T47D (cell line): ENCODE measurements at places on chromosomes 5 and 9.

- DNase-seq, result no peak
These were observed 4.5 kb upstream of the CDK7 start for GRCh38 chr5:69230181-69230580.

DNA sequence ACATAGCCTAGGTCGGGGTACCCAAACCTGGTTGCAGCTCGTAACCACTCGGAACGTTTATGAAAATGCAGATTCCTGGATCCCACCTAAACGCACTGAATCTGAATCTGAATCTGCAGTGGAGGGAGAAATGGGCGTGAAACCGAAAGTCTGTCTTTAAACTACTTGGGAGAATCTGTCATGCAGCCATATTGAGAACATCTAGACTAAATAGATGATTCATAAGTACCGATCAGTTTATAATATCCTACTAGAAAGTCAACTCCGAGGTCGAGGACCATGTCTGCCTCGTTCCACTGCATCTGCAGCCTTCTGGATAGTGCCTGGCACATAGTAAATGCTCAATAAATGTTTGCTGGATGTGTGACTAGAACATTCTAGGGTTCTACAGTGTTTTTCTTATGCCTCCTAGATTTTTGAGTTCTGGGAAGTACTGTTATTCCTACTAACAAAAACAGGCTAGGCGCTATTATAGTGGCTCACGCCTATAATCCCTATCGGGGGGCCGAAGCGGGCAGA is 632 bp downstream of the COQ4 start:
- DNase-seq, result no peak

GRCh38 chr5:403995-404394 is 39.0 kb upstream of the EXOC3 start:
- DNase-seq, result no peak

GRCh38 chr9:115261656-115262081 is 143.7 kb upstream of the TNC start:
- DNase-seq, result no peak

GRCh38 chr9:27442464-27442863 is 81.6 kb upstream of the IFNK start:
- no peak for DNase-seq

- no peak for DNase-seq
These were observed 144.0 kb downstream of the MYO10 start for GRCh38 chr5:16791904-16792597.

GRCh38 chr5:157574456-157575380 is 857 bp downstream of the ADAM19 start:
- DNase-seq, result no peak

DNA sequence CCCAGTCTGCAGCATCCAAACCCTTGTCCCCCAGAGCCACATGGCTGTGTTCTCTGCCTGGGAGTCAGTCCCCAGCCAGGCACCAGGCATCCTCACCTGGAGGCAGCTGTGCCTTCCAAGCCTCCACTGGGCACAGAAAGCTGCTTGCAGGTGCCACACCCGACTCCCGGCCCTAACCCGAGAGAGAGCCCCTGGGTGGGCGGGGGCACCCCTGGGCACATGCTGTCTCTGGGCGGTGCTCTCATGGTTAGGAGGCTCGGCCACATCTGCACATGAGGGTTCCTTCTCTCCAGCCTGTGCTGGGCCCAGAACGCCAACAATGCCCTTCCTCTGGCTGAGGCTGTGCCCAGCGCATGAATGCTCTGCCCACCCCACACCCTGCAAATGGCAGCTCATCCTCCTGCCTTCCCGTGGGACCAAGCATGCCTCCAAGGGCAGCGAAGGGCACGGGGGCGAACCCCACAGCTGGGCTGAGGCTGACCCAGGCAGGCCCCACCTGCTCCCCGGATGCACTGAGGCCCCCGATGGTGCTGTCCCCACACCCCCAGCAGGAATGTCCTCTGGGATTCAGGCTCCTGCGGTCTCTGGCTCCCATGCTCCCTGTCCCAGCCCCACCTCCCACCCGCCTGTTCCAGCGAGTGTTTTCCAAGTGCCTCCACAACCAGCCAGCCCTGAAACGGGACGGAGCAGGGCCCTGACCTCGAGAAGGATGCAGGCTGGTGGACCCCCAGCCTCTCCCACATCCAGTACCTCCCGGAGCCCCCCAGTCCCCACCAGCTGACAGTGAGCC is 22.5 kb upstream of the CAMSAP1 start:
- DNase-seq, result no peak
